ENCODE measurements at places on chromosomes 13 and 19. TPM values are rescaled to one million over a fixed set of nuclear protein-coding genes. Genes with fewer than 3 reads are reported as not detected.

DNA sequence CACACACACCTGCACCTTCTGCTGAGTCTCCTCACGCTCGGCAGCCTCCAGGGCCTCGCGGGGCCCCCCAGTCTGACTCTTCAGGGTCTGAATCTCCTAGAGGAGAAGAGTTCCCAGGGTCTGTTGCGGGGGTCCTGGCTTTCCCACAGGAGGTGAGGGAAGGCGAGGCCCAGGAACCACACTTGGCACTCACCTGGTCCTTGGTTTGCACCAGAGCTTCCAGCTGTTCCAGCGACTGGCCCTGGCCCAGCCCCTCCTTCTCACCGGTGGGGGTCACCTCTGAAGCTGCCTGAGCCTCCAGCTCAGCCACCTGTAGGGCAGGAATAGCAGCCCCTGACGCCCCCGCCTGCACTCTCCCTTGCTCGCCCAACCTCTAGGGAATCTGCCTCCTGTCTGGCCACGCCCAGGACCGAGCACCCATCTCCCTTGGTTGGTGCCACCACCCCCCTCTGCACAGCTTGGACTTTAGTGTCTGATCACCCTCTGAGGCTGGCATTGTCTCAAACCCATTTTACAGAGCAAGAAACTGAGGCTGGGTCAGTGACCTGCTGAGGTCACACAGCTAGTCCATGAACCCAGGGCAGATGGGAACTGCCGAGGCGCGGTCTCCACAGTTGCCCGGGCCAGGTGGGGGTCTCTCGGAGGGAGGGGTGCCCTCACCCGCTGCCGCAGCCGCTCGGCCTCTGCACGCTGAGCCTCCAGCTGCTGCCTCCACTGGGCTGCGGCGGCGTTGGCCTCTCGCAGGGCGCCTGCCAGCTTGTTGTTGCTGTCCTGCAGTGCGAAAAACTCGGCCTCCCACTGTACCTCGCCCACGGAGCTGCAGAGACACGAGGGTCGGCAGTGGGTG lies 9.5 kb downstream of the HOMER3 start:
- DNase-seq, result no peak

- DNase-seq, result no peak
Observed at GRCh38 chr13:25110956-25111584, 15.1 kb downstream of the PABPC3 start.

- DNase-seq, result no peak
Observed at GRCh38 chr13:112457081-112457480, 80.9 kb downstream of the SPACA7 start.

DNA sequence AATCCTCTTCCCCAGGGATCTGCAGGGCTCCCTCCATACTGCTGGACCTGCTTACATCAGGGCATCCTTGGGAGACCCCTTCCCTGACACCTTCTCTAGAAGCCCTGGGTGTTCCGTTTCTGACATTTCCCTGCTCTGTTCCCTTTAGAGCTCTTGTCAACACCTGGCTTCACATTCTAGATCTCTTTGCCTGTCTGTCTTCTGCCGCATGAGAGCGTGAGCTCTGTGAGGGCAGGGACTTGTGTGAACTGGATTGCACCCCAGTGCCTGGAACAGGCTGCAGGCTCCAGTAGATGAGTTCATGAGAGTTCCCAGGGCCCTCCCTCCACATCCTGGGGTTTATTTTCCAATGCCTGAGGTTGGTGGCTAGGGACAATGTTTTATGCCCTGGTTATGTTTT lies 651 bp downstream of the CEACAM7 start:
- DNase-seq, result no peak

GRCh38 chr19:51507192-51507591 lies 5.6 kb upstream of the SIGLEC12 start:
- no peak for DNase-seq

DNA sequence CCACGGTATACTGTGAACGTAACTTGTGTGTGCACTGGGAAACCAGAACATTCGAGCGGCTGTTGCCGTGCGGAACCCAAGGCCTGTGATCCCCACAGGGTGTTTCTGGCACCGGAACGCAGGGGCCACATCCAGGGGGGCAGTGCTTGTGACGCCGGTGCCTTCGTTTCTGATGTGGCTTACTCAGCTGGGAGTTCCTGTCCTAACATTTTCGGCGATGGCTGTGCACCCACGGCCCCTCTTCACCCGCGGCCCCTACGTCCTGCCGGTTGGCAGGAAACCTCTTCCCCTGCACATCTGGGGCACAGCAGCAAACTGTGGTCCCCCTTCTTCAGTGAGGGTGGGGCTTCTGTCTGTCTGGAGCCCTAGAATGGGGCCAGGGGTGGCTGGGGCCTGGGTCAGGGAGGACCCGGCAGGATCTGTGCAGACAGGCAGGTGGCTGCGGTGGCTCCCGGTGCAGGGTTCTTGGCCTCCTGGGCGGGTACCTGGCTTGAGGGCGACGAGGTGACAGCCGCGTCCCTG lies 26.2 kb downstream of the CSNK1G2 start:
- DNase-seq, result no peak

GRCh38 chr13:44298314-44298713 lies 75.3 kb upstream of the SERP2 start:
- DNase-seq, result no peak

DNA sequence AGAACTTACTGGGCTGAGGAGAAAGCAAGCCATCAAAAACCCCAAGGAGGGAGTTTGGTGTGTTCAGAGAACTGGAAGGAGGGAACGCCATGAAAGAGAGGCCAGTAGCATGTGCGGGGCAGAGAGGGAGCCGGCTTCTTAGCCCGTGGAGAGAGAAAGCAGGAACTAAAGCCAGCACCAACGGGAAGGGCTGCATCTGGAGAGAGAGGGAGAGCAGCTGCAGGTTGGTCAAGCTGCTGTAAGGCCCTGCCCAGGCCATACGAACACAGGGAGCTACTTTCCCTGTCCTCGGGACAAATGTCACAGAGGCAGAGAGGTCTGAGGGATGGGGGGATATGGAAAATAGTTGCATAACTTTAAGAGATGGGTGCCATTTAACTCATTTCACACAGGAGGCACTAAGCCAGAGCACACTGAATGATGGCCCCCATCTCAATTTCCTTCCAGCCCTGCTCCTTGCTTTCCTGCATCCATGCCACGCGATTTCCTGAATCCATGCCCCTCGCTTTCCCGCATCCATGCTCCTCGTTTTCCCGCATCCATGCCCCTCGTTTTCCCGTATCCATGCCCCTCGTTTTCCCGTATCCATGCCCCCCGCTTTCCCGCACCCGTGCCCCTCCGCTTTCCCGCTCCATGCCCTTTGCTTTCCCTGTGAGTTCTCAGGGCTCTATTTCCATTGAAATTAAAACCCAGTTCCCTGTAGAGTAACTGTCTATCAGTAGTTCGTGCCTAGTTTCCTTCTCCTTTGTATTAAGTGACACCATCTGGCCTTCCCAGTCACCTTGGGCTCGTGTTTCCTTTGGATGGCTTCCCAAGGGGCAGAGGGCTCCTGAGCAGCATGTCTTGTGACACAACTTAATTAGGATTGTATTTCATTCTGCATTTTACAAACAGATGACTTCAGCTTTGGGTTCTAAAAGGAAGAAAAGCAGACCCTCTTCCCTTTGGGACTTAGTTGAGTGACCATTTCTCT lies 31.5 kb upstream of the TPT1 start:
- no peak for DNase-seq

DNA sequence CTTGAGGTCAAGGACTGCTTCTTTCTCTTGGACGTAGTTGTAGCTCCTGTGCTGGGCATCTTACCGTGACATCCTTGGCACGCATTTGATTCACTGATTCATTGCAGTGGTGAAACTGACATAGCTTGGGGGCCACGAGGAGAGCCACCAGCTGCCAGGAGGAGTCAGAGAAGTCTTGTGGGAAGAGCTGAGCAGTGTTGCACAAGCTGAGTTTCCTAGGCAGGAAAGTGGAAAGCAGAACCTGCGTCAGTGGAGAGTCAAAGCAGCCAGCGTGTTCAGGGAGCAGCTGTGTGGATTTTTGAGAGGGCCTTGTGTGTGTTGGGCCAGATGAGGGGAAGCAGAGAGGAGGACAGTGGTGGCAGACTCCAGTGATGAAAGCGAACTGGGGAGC lies 5.3 kb upstream of the GPR183 start:
- peak; percentile 64 for DNase-seq

GRCh38 chr19:43461303-43461702 lies 4.1 kb downstream of the LYPD3 start:
- no peak for DNase-seq

- peak; percentile 57 for DNase-seq
Observed at GRCh38 chr19:9406798-9407352, 28.5 kb downstream of the ZNF266 start.

GRCh38 chr19:11159598-11160439 lies 4.2 kb upstream of the SPC24 start:
- peak; percentile 76 for DNase-seq

DNA sequence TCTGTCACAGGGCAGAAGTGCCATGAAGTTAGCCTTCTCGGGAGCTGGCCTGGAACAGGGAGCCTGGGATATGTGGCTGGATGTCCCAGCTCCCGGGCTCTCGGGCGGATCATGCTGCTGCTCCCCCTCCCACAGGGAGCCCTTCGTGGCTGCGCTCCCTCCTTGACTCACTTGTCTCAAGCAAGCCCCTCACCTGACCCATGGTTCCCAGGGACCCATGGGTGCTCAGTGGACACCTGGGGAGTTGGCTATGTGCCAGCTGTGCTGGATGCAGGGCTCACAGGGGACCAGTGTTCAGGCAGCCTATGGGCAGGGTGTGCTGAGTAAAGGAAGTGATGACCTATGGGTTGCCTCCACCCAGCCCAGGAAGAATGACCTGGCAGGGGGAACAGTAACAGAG lies 213.1 kb upstream of the SGCG start:
- DNase-seq, result no peak

- DNase-seq, result no peak
Observed at GRCh38 chr13:109790942-109791605, 4.7 kb upstream of the IRS2 start.

GRCh38 chr13:23203516-23203915 lies 22.7 kb downstream of the SGCG start:
- DNase-seq, result no peak

KLK4 gene
- not detected for total RNA-seq

ZNF792 gene
- total RNA-seq, result 14.8 TPM

C5AR1 gene
- 1.5 TPM for total RNA-seq

COL5A3 gene
- total RNA-seq, result 38.5 TPM

GJB2 gene
- total RNA-seq, result 2.5 TPM

IL12RB1 gene
- 0.61 TPM for total RNA-seq

SHANK1 gene
- total RNA-seq, result not detected

CD70 gene
- 1.2 TPM for total RNA-seq

THSD8 gene
- total RNA-seq, result not detected

ANKLE1 gene
- not detected for total RNA-seq

VAV1 gene
- 4.0 TPM for total RNA-seq

ZNF888 gene
- total RNA-seq, result 1.5 TPM

CDKN2D gene
- total RNA-seq, result 7.9 TPM
